ENCODE measurements at places on chromosomes 6 and 20.
A peak's percentile ranks its signal among the peaks of the same experiment; 100 is the strongest.

GRCh38 chr6:143005816-143006215 lies 54.9 kb upstream of the AIG1 start:
- DNase-seq, result no peak

DNA sequence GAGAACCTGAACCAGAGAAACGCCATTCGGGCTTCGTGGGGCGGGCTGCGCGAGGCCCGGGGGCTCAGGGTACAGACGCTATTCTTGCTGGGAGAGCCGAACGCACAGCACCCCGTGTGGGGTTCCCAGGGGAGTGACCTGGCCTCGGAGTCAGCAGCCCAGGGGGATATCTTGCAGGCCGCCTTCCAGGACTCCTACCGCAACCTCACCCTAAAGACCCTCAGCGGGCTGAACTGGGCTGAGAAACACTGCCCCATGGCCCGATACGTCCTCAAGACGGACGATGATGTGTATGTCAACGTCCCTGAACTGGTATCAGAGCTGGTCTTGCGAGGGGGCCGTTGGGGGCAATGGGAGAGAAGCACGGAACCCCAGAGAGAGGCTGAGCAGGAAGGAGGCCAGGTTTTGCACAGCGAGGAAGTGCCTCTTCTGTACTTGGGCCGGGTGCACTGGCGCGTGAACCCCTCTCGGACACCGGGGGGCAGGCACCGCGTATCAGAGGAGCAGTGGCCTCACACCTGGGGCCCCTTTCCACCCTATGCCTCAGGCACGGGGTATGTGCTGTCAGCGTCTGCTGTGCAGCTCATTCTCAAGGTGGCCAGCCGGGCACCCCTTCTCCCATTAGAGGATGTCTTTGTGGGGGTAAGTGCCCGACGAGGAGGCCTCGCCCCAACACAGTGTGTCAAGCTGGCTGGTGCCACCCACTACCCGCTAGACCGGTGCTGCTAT lies 904 bp downstream of the B3GALT4 start:
- no peak for DNase-seq

GRCh38 chr6:154757352-154758050 lies 24.3 kb downstream of the SCAF8 start:
- DNase-seq, result no peak

DNA sequence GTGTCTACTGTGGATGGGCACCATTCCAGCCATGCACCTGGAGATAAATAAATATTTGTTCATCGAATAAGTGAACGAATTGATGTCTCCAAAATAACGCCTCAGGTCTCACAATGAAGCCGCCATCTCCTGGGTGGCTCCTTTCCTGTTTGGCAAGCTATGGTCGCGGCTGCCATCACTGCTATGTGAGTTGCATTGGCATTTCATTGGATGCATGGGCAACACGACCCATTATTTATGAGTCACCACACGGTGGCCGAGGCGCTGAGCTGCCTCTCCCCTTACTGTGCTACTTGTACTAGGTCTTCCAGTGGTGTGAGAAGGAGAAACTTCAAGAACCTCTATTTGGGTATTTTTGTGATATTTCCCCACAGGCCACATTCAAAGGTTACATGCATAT lies 21.3 kb upstream of the PDE10A start:
- DNase-seq, result no peak

DNA sequence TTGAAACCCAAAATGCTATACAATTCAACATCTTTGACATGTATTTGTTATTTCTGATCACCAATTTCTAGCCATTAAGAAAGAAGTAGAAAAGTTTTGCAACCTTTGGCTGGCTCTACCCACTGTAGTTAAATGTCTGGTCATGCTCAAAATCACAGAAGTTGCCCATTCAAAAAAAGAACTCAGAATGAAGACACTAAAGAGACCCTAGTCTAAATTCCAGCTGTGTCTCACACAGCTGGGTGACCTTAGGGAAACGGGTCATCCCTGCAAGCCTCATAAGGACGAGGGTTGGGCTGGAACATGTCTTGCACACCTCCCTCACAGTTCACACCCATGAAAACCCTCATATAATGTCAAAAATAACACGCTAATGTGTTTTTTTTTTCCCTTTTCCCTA lies 10.3 kb downstream of the FOXQ1 start:
- no peak for DNase-seq

DNA sequence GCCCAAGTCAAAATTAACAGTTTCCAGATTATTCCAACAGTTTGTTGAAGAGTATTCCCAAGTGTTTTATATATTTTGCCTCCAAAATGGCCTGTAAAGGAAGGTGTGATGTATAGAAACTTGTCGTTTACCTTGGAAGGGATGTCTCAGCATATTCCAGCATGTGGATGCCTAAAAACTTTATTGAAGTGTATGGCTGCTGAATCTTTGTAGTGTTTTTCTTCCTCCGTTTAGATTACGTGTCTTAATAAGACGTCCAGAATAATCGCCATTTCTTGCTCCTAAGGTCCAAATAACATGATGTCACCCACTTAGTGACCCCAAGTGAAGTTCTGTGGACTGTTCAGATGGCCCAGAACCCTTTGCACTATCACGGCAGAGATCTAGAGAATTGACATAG lies 18.0 kb upstream of the SF3B5 start:
- DNase-seq, result no peak

- peak; percentile 63 for DNase-seq
These were observed 675 bp upstream of the TRERF1 start for GRCh38 chr6:42452171-42453030.

DNA sequence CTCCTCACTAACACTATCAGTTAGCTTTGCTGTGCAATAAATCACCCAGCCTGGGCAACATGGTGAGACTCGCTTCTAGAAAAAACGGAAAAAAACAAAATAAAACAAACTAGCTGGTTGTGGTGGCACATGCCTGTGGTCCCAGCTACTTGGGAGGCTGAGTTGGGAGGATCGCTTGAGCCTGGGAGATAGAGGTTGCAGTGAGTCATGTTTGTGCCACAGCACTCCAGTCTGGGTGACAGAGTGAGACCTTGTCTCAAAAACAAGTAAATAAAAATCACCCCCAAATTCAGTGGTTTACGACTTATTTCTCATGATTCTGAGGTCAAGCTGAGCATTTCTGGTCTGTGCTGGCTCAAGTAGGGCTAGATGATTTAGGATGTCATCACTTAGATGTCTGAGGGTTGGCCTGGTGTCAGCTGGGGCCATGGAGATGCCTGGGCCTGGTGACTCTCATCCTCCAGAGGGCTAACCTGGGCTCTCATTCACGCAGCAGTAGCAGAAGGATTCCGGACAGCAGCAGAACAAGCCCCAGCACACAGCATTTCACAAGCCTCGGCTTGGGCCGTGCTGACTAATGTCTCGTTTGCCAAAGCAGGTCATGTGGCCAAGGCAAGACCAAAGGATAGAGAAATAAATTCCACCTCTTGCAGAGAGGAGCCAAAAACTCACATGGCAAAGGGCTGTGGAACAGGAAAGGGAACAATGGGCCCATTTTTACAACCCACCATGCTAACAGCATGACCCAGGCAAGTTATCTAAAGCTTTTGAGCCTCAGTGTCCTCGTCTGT lies 32.5 kb downstream of the MGME1 start:
- no peak for DNase-seq

- DNase-seq, result no peak
These were observed 11.3 kb upstream of the SERPINB1 start for GRCh38 chr6:2852921-2853322.
